Amygdala (tissue), 56 donors: ENCODE measurements at places on chromosomes 6 and 20.

DNA sequence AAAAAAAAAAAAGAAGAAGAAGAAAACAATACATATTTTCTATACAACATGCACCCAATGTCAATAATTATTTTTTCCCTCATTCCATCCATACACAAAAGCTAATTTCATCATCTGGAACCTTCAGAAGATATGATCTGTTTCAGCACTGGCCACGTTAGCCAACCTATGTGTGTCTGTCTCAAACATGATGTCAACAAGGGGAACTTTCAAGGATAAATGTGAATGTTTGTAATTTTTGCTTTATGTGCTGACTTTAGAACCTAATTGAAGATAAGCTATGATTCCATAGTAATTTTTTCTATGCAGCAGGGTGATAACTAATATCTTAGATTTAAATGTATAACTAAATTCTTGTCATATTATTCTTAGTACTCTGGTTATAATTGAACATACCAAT lies 37.9 kb downstream of the IPCEF1 start:
- no peak for DNase-seq

GRCh38 chr6:11644601-11645000 lies 107.1 kb downstream of the TMEM170B start:
- DNase-seq = no peak

DNA sequence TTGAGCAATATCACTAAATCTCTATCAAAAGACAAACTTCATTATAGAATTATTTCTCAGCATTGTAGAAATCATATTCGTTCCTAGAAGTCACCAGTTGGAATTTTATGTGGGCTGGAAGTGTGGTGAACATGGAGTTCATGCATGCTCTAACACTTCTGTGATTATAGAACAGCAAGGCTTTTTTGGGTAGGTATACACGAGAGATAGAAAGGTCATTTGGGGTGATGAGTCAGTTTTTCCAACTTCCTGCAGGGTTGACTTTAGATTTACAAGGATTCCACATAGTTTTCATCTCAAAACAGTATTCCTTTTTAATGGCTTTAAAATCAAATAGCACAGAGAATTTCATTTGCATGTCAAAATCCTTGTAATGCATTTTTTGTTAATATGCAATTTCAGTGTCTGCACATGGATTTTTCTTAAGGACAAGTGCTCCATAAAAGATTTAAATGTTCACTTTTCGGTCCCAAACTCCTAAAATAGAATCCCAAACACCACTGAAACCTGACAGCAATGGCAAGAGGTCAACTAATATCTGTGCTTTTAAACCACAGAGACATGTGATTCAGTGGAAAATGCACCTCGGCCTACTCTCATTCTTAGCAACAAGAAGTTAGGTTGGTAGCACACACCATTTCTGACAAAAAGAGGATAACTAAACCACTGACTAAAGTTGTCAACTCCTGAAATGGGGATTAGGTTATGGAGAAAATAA lies 211.0 kb downstream of the MOXD1 start:
- DNase-seq = no peak

GRCh38 chr6:157343732-157344131 lies 20.4 kb upstream of the TMEM242 start:
- no peak for DNase-seq

DNA sequence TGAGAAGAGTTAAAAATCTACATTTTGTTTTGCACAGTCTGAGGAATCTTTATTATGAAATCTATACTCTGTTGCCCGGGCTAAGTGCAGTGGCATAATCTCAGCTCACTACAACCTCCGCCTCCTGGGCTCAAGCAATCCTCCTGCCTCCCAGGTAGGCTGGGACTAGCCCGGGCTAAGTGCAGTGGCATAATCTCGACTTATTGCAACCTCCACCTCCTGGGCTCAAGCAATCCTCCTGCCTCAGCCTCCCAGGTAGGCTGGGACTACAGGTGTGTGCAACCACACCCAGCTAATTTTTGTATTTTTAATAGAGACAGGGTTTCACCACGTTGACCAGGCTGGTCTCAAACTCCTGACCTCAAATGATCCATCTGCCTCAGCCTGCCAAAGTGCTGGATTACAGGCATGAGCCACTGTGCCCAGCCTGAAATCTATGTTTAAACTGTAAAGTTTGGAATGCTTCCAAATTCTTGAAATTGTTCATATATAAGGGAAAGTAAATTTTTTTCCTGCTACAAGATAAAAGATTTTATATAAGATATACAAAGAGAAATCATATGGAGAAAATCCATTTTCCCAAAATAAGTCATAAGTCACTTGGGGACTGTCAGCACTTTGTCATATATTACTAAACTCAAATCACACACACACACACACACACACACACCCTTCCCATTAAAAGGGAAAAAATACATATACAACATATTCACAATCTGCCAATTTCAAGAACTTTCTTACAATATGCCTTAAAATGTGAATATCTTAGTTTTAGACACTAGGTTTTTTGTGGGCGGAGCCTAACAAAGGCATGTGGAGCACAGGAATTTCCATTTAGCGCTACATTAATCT lies 19.4 kb downstream of the PTPRK start:
- no peak for DNase-seq

DNA sequence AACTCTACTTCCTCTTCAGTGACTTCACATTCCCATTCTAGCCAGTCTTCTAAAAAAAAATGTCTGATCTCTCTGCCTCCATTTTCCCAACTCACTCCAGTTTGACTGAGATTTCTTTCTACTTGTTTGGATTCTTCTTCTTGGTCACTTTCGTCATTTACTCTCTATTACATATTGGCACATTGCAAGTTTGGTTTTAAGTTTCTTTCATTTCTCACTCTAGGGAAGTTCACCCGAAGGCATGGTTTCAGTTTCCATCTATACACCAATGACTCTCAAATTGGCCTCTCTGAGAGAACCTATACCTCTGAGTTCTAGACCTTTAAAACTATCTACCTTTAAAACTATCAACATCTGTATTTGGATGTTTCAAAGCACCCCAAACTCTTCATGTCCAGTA lies 51.3 kb downstream of the CD109 start:
- DNase-seq = no peak

DNA sequence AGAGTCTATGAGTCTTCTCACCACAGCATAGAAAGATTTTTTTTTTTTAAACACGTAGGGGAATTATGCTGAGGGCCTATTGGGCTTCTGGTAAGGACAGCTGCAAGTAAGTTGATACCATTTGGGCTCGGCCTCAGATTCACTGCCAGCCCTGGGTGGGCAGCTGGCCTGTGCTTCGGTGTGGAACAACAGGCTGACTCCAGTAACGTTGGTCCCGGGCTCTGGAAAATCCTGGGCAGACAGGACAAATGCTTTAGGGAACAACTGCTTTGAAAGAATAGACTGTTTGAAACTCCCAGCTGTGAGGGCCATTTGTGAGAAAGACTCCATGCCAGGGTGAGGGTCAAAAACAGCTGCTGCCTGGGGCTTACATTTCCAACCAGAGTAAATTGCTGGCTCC lies 366.5 kb downstream of the QKI start:
- DNase-seq = no peak

GRCh38 chr6:44386364-44386928 lies 1.1 kb upstream of the CDC5L start:
- DNase-seq = no peak

- DNase-seq = no peak
Measured at GRCh38 chr20:31517373-31517772, 3.1 kb downstream of the HM13 start.

- no peak for DNase-seq
Measured at GRCh38 chr20:38132156-38132909, 32.7 kb downstream of the TGM2 start.

GRCh38 chr6:50658561-50658960 lies 54.8 kb upstream of the TFAP2D start:
- no peak for DNase-seq

DNA sequence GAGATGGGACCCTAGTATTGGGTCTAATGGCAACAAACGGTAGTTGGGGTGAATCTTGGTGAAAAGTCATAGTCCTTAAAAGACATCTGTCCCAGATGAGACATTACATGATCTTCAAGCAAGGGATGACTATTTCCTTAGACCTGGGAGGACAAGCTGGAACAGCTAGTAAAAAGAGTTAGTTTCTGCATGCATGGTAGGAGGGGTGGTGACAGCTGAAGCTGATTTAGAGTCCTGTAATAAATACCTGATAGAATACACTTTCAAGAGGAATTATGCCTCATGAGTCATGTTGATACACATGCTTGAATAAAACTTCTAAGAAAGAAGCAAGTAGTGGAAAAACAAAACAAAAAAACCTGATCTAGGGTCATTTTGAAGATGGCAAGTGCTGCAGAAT lies 247.4 kb downstream of the CD109 start:
- DNase-seq = no peak

- DNase-seq = no peak
Measured at GRCh38 chr6:139648430-139649000, 274.1 kb upstream of the CITED2 start.

GRCh38 chr6:30206152-30206551 lies 7.1 kb downstream of the TRIM26 start:
- no peak for DNase-seq
